ENCODE measurements at places on chromosomes 11 and 22. TPM values are rescaled to one million over a fixed set of nuclear protein-coding genes. Genes with fewer than 3 reads are reported as not detected.

Gene CRYBB3
- total RNA-seq = not detected

Gene EPS8L2
- total RNA-seq = 49.2 TPM

Gene C11orf24
- total RNA-seq = 42.1 TPM

Gene OLFML1
- 27.1 TPM for total RNA-seq

Gene PATE4
- not detected for total RNA-seq

Gene PRG3
- total RNA-seq = not detected

Gene TMA7B
- total RNA-seq = not detected
